Stimulated activated naive CD8-positive, alpha-beta T cell treated with anti-CD3 and anti-CD28 coated beads, Interleukin-15, amount 100 ng/mL, for 72 hours (primary cell): ENCODE measurements at places on chromosomes 12 and 14.

- DNase-seq: no peak
These were observed 47.9 kb upstream of the ATF7IP start for GRCh38 chr12:14317362-14318146.

DNA sequence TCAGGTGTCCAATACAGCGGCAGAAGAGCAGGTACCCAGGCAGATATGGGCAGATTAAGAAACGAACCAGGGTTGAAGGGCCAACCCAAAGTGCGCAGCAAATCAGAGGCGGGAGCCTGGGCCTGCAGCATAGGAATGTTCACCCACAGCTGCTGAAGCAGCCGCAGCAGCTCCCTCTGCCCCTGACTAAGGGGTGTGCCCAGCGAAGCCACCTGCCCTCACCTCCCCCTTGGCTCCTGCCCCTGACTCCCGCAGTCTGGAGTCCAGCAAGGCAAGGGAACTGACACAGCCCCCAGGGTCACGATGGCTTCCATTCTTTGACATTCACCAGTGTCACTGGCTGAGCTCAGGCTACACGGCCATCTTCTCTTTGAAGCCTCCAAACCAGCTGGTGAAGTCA is 27.3 kb upstream of the ZFP36L1 start:
- no peak for DNase-seq

DNA sequence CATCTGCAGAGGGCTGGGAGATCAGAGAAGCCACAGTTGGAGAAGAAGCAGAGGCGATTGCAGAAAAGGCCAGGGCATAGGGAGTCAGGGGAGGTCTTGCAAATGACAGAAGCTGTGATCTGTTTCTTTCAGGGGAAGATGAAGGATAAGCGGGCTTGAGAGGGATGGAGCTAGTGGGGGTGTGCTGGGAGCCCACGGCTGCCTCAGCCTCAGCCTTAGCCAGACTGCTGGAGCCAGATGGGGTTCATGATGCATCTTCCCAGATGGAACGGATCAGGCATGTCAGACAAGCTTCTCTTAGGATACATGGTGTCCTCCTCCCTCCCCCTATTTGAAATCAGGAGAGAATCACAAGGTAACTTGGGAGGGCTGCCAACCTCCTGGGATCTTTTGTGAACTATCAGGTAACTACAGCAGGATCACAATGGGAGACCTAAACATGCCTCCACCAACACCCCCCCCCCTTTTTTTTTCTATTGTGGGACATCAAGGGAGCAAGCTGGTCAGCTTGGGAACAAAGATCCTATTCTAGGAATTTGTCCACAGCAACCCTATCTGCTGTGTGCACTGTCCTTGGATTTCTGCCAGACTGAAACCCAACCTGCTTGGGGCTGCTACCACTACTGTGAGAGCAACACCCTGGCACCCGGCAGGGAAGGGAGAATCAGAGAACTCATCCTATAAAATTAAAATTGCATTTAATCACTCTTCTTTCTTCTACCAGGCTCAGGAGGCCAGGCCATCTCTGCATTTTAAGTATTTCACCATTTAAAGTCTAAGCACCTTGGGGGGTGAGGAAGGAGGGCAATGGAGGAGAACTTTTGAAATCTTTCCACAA is 10.7 kb upstream of the ATP2A2 start:
- no peak for DNase-seq

DNA sequence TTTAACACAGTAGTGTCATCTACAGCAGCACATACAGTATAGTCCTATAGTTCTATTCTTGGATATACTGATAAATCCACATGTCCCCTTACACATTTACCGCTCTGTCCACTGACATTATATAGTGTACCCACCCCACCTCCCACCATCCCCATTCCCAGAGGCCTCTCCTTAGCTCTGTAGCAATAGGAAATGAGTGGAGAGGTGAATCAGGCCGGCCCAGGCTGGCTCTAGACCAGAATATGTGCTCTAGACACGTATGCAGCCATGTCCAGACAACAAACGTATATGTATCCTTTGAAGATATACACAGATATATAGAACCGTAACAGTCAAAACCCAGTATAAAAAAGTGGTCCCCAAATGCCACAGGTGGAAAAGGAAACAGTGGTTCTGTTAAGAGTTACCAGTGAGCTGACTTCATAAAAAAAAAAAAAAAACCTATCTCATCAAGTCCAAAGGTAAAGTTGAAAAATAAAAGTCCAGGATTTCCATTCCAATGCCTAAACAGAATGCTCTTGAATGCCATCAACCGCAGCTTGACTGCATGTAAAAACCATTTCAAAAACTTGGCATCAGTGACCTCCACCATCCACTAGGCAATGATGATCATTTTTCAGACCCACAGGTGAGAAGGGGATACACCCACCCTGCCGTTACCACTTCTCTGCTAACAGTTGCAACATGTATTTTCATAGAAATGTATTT is 16.7 kb downstream of the EGLN3 start:
- DNase-seq: no peak
